ENCODE measurements at places on chromosomes 16 and 17.

DNA sequence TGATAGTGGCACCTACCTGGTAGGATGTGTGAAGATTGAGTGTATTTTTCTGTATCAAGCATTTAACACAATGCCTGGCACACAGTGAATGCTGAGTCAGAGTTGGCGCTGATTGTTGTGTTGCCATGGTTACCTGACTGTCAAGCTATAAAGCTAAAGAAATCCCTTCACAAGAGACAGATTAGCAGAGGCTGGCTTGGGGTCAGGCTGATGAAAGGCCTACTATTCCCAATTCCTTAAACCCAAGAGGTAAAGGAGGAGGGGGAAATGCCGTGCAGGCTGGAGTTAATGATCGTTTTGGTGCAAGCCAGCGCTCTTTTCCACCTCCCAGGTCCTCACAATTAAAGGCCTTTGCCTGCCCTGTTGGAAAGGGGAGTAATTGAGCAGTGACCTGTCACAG, 5.9 kb downstream of the CLEC19A start:
- DNase-seq: no peak

DNA sequence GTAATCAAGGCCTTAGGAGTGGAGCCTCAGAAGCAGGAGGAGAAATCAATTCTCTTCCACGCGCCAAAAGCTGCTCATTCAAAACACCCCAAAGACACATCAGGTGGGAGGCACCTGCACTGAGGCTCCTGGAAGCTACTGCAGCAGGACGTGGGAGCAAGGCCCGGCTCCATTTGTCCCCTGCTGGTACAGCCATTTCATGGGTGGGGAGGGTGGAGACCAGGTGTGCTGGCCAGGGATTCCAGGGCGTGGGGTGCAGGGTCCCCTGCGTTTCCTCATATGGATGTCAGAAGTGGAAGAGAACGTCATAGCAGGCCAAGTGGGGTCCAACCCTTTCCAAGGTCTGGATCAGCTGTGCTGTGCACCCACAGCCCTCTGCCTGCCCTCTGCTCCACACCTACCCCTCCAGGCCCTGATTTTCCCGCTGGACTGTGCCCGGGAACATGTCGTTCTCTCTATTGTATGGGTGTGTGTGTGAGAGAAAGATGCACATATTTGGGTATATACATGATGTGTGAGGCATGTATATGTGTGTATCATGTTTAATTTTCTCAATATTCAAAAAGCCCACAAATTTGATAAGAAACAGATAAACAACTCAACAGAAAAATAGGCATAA, 39.2 kb upstream of the CBX4 start:
- no peak for DNase-seq

- peak; percentile 71 for DNase-seq
These were observed 21.1 kb downstream of the WIPI1 start for GRCh38 chr17:68435876-68436842.

GRCh38 chr17:5378566-5379207, 40.8 kb downstream of the NUP88 start:
- no peak for DNase-seq

DNA sequence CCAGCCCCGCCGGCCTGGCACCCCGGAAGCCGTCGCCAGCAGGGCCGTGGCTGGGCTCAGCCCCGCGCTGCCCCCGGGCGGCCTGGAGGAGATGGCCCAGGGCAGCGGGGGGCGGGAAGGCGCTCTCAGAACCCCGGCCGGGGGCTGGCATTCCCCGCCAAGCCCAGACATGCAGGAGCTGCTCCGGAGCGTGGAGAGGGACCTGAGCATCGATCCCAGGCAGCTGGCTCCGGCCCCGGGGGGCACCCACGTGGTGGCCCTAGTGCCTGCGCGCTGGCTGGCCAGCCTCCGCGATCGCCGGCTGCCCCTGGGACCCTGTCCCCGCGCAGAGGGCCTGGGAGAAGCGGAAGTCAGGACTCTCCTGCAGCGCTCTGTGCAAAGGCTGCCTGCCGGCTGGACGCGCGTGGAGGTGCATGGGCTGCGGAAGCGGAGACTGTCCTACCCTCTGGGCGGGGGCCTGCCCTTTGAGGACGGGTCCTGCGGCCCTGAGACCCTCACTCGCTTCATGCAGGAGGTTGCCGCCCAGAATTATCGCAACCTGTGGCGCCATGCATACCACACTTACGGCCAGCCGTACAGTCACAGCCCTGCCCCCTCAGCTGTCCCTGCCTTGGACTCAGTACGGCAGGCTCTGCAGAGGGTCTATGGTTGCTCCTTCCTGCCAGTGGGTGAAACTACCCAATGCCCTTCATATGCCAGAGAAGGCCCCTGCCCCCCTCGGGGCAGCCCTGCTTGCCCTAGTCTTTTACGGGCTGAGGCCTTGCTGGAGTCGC, 551 bp downstream of the WDR81 start:
- no peak for DNase-seq

DNA sequence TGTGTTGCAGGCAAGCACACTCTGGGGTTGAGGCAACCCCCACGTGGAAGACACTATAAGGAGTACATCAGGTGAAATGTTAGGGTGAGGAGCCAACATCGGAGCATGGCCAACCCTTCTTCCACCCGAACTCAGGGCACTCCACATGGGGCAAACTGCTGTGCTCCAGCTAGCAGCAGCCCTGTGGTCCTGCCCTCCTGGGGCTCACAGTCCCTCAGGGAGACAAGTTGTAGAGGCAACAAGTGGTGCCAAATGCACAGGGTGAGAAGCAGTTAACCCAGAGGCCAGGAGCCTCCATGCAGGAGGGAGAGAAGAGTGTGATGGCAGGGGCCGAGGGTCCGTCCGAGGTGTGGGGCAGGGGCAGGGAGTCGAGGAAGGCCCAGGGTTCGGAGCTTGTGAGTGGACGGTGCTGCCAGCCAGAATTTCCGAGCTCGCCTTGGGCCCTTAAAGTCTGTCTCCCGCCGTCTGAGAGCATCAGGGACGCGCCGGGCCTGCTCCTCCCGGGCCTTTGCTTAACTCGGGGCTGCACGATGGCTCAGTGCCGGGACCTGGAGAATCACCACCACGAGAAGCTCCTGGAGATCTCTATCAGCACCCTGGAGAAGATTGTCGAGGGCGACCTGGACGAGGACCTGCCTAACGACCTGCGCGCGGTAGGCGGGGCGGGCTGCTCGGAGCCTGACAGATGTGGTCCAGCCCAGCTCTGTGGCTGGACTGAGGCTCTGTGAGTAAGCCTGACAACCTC, 32.3 kb downstream of the ATPAF2 start:
- DNase-seq: no peak

- DNase-seq: no peak
These were observed 31.1 kb downstream of the ADAMTS18 start for GRCh38 chr16:77403732-77404131.

DNA sequence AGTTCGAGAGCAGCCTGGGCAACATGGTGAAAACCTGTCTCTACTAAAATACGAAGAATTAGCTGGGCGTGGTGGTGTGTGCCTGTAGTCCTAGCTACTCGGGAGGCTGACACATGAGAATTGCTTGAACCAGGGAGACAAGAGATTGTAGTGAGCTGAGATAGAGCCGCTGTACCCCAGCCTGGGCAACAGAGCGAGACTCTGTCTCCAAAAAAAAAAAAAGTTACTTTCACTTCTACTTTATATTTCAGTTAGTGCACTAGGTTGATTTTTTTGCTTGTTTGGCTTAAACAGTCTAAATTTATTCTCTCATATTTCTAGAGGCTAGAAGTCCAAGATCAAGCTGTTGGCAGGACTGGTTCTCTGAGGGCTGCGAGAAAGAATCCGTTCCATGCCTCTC, 13.4 kb downstream of the CCDC102A start:
- no peak for DNase-seq

Data from Panc1 (cell line).